Stromal cell of bone marrow (primary cell): ENCODE measurements at places on chromosomes 2 and 18.

DNA sequence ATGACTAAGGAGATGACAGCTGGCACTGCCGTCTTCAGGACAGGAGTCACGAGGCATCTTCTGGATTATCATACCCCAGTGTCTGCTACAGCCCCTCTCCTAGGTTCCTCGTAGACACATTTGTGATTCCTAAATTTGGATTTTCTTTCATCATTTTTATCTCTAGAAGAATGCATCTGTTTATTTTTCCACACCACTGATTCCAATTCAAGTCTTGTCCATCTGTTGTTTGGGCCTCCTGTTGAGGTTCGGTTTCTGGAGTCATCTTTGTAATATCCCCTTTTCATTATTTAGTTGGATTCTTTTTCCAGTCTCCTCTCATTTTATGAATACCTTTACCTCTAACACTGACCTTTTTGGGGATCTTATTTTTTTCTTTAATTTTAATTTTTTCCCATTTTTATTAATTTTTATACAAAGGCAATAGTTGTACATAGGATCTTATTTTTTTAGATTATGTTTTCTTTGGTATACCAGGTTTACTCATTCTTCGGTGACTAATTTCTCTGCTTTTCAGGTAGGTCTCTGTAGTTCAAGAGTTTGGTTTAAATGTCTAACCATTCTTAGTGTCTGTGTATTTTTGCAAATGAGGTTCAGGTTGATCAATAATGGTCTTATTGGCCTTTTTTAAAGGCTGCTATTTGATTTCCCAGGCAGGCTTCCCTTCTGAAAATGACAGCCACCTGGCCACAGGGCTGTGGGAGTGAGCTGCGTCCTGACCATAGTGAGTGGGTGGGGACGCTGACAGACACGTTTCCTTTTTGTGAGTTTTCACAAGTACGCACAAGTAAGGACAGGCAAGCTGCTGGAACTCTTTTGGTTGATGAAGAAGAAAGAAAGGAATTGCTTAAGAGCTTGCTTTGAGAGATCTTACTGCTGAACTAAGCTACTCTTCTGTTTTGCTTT is 34.5 kb downstream of the FARP2 start:
- DNase-seq: no peak

GRCh38 chr2:167293172-167293781 is 405.0 kb downstream of the XIRP2 start:
- DNase-seq: no peak

- no peak for DNase-seq
Measured at GRCh38 chr2:235564066-235564465, 70.2 kb downstream of the AGAP1 start.

- no peak for DNase-seq
Measured at GRCh38 chr2:172225786-172226185, 123.1 kb upstream of the DLX2 start.

- no peak for DNase-seq
Measured at GRCh38 chr2:53827398-53828175, 32.2 kb downstream of the GPR75 start.

DNA sequence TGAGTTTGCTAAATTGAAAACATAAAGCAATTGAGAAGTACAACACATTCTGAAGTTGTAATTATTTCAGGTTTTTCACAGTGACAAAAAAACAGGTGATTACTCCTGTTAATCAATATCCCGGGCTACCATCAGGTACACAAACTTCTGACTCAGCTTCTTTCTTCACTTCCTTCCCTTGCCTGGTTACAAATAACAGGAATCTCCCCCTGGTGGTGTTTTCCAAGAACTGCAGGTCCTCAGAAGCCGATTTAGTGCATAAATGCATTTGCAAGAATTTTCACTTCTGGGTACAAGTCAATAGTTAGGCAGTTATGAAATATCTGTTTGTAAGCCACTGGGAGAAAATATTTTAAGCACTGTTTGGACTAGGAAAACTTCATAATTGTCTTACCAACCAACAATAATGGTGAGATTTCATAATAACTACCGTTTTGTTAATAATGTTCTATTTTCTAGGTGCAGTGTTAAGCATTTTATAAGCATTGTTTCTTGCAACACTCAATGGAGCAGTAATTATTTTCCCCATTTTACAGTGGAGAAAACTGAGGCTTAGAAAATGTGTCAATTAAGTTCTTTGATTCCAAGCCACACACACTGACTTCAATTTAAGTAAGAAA is 12.4 kb upstream of the GMCL1 start:
- peak; percentile 74 for DNase-seq

GRCh38 chr18:72460210-72460680 is 83.9 kb downstream of the CBLN2 start:
- no peak for DNase-seq

DNA sequence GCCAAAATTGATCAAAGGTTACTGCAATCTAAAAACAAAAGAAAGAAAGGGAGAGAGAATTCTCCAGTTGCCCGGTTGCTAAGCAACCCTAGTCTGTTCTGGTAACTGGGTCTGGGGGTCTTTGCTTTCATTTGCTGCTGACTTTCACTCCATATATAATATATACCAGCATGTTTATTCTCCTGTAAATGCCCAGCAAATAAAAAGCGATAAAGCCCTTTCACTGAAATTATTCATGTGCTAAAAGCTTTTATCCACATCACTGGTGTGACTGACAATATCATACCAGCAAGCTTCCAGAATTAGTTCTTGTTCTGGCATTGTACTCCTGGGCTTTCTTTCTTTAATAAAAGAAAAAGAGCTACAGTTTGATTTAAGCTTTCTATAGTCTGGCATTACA is 75.5 kb upstream of the ST8SIA3 start:
- DNase-seq: no peak

DNA sequence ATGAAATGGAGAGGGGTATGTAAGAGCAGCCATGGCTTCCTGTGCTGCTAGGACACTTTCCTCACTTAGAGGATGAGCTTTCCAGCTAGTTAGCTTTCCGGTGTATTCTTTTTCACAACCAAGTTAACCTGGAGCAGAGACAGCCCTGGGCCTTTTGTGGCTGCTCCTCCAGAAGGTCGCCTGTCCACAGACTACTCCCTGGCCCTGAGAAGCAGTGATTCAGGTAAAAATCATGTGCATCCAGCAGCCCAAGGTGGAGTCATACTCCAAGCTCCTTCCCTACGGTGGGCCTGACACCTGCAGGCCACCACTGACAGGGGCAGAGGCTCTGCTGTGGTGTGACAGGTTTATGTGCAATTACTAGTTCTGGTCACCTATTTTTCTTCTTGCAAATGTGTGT is 187.2 kb downstream of the ANKRD30B start:
- DNase-seq: no peak

DNA sequence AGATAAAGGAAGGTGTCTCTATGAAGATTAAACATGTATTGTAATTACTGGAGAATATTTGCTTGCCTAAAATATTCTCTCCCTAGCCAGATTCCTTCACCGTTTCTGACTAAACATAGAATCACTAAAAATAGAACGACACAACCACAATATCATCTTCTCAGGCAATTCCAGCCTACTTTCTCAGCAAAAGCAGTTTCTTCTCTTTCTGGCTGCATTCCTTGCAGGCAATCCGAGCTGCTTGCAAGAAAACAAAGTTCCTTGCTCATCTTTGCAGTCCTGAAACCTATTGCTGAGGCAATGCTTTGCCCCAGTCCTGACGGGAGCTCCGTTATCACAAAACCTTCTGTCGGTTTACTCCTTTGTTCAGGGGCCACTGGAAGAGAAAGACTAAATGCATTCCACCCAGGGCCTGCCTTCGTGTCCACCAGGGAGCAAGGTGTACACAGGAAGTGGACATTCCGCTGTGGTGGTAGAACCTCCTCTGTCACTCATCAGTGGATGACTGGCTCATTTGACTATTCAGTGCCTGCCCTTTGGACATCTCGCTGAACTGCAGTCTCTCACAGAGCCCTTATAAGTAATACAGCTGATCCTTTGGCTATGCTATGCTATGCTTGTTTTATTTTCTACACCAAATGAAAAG is 239.2 kb upstream of the DOK6 start:
- DNase-seq: peak; percentile 22

DNA sequence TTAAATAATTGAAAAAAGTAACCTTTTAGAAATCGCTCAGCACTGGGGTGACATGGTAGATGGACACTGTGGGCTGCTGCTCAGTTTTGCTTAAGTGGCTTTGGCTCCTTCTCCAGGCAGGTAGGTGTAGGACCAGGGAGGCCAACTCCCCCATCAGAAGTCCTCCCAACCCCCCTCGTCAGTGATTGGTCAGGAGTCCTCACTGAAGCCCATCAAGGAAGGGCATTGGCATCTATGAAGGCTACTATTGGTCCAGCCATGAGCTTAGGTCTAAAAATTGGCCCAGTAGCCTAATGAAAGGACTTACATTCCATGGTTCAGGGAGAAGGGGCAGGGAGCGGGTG is 34.7 kb downstream of the ST3GAL5 start:
- DNase-seq: no peak

DNA sequence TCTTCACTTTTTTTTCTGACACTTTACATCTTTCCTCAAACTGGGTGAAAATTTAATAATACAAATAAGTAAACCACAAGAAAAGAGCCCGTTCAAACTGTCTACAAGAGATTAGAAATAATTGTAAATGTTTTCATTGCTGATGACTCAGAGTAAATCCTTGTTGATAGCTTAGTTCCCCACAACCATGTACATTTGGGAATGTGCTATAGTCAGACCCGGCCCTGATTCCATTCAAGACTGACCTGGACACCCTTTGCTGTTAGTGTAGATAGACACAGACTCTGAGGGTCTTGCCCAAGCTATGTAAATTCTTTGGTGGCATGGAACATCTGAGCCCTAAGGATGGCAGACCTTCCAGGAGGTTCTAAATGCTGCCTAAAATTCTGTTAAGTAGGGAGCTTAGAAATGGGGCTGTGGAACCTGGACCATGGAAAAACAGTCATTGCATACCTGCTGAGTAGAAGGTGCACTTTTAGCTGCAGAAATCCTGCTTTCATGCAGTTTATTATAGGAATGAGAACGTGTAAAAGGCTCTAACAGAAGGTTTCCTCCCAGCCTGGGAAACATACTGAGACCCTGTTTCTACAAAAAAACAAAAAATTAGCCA is 3.7 kb downstream of the MALT1 start:
- DNase-seq: no peak

- no peak for DNase-seq
Measured at GRCh38 chr2:235768606-235769005, 274.8 kb downstream of the AGAP1 start.

DNA sequence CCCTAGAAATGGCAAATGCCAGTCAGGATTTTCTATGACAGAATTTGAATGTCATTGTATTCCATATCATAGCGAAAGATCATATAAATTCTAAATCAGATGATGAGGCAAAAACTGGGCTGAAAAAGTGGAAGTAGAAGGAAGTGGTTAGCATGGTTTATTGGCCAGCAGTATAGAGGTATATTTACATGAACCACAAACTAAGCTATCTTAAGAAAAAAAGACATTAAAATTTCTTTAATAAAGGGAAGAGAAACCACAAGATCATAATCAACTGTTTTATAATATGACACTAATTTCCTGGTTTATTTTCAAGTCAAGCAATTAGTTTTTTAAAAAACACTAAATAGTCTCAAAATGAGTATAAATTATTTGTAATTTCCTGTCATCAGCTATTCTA is 123.2 kb upstream of the LRP1B start:
- no peak for DNase-seq

DNA sequence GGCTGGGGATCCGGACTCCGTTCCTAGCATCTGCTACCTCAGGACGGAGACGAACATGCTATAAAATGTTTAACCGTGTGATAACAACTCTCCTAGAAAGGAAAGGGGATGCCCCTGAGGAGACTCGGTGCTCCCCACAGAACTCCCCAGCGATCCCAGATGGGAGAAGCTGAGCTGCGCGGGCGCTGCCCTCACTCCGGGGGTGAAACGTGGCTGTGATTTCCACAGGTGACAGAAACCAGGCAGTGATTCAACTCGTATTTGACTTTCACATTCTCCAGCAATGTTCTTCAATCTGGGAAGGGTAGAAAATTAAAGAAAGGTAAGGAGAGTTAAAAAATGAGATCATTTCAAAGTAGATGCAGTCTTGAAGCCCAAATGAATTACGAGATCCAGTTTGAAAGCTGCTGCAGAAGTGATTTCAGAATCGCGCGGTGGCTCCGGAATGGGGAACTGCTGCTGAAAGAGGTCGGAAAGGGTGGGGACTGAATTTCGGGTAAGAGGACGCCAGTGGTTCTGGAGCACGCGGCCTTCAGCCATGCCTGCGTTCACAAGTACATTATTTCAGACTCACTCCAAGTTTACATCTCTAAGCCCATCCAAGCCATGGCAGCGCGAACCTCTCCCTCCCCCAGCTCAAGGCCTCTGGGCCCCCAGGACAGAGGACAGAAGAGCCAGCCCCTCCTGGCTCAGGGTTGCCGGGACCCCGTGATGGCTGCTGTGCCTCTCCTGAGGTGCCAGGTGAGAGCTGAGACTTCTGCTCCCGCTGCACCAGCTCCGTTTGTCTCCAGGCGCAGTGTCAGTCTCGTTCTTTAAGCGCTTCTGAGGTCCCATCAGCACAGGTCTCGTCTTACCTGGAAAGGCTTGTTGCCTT is 39.5 kb downstream of the ADNP2 start:
- DNase-seq: no peak

DNA sequence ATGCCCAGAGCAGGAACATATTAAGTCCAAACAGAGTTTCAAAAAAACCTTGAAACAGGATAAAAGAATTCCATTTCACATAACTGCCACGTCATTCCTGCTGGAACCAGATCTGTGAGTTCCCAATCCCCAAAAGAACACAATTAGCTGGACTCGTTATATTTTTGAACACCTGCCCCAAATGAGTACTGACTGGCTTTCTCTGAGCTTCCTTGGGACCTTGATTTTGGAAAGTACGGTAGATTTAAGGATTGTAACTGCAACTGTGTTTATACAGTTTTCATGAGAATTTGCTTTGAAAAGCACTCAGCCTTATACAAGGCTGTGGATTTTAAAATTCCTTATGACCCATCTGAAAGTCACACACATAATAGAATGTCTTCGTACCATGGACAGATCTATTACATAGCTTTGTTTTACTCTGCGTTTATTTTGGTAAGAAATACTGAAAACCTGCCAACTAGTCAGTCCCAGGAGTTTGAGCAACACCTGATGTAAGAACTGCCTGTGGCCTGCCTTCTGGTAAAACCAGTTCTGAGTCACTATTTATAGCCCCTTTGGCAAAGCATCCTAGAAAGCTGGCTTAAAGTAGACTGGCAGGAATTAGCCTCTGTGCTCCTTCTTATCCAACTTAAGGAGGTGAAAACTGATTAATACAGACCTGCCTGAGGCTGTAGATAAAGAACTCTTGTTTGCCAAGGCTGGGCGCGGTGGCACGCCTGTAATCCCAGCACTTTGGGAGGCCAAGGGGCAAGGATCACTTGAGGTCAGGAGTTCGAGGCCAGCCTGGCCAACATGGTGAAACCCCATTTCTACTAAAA is 48.1 kb downstream of the MERTK start:
- DNase-seq: peak; percentile 92

DNA sequence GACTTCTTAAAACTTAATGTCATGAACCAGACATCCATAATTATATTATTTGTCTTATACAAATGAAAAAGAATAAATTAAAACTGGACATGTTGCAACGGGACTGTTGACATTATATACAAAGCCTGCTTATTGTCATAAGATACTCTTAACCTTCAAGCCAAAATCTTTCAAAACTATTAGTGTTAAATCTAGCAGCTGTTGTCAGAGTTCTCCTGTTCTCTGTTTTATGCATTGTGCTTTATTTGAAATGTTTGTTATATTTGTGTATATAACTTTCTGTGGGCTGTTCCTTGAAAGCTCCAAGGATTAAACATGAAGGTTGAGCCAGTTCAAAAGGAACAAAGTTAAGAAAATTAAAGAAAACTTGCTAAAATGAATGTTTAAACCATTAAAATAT is 335.5 kb upstream of the NT5C1B start:
- no peak for DNase-seq

GRCh38 chr2:219709331-219709761 is 81.9 kb downstream of the SLC4A3 start:
- DNase-seq: no peak
